Smooth muscle cell of the pulmonary artery (primary cell): ENCODE measurements at places on chromosomes 12 and 14. TPM values are rescaled to one million over a fixed set of nuclear protein-coding genes. Genes with fewer than 3 reads are reported as not detected.

The CCDC198 gene
- not detected in 2 replicates for total RNA-seq

The MMP19 gene
- total RNA-seq, result 5.8 and 16.2 TPM in 2 replicates

The PMCH gene
- 0.30 and 0.39 TPM in 2 replicates for total RNA-seq

The SSTR1 gene
- 6.2 and 14.5 TPM in 2 replicates for total RNA-seq

The APOF gene
- not detected in 2 replicates for total RNA-seq

The ACVRL1 gene
- total RNA-seq, result 6.2 and 31.9 TPM in 2 replicates

The SERPINA6 gene
- not detected in 2 replicates for total RNA-seq

The KRT2 gene
- not detected in 2 replicates for total RNA-seq

The TMEM119 gene
- total RNA-seq, result 3.9 and 69.5 TPM in 2 replicates

The FOXA1 gene
- total RNA-seq, result not detected in 2 replicates
